Neuronal stem cell (in vitro differentiated cells): ENCODE measurements at places on chromosomes 7 and 10.

GRCh38 chr10:78299851-78300468 is 266.3 kb downstream of the RPS24 start:
- DNase-seq, result no peak

DNA sequence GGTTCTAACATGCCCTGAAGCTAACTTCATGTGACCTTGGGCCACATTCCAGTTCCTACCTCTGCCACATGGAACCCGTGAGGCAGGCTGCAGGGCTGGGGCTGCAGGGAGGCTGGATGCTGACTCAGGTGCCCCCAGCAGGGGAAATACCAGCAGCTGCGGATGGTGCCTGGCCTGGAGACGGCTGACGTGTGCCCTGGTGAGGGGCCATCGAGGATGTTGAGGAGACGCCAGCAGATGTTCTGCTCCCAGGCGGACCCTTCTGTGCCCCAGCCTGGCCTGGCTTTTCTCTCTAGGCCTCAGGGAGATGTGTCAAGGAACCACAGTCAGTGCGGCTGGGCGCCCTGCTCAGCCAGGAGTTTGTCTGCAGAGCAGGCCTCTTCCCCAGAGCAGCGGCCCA is 8.8 kb downstream of the BAG3 start:
- no peak for DNase-seq

DNA sequence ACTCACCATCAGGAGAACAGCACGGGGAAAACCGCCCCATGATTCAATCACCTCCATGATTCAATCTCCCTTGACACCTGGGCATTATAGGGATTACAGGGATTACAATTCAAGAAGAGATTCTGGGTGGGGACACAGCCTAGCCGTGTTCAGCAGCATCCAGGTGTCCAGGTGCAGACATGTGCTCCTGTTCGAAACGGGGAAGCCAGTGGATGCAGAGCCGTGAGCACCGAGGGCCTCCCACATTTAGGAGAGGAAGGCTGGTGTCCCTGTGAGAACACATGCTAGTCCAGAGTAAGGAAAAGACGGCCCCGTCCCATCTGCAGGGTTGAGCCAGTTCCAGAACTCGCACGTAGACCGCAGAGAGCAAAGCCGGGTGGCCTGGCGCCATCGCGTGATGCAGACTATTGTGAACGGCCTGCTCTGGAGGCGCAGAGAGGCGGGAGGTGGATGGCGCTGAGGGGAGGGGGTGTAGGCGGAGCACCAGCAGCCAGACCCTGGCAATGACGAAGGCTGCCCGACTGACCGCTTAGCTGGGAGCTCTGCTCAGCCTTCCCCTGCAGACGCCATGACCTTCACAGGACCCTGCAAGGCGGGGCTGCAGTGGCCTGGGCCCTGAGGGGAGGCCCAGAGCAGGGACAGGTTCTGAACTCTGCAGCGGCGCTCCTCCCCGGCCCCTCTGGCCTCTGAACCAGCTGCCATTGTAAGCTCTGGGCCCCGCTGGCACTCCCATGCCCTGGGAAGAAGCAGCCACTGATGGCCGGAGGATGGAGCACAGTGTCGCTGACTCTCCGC is 141.6 kb upstream of the TCERG1L start:
- DNase-seq, result peak; percentile 58

DNA sequence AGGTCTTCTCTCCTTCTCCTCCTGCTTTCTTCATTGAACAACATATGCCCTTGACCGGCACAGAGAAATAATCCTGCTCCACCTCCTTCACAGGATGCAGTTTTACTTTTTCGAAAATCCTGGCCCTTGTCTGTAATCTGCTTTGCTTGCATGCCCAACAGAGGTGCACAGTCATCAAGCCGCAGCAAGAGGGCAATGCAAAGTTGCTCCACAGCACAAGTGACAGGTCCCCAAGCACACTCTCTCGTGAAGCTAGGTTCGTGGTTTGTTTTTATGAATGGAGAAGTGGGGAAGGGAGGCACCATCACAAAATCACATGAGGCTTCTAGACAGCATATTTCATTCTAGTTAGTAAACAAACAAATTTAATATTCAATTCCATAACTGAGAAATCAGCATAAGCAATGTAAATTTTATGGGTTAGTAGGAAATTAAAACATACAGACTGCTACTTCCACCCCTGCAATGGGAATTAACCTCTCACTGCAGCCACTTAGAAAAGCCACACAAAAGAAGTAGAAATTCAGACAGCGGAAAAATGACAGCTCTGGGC is 178.8 kb downstream of the TPK1 start:
- peak; percentile 5 for DNase-seq

DNA sequence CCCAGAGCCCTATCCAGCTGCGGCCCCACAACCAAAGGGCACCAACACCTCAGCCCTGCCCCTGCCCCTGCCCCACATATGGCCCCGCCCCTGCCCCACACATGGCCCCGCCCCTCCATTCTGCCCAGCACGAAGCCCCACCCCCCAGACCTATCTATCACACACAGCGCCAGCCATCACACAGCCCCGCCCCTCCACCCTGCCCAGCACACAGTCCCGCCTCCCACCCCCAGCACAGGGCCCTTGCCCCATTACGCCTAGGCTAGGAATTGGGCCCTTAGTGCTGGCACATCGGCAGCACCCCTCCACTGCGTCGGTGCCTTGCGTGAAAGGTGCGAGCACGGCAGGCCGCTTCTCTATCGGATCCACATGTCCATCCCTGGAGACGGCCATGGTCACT is 126.8 kb downstream of the MAD1L1 start:
- DNase-seq, result no peak

GRCh38 chr10:46520941-46521340 is 35.5 kb downstream of the GPRIN2 start:
- no peak for DNase-seq

DNA sequence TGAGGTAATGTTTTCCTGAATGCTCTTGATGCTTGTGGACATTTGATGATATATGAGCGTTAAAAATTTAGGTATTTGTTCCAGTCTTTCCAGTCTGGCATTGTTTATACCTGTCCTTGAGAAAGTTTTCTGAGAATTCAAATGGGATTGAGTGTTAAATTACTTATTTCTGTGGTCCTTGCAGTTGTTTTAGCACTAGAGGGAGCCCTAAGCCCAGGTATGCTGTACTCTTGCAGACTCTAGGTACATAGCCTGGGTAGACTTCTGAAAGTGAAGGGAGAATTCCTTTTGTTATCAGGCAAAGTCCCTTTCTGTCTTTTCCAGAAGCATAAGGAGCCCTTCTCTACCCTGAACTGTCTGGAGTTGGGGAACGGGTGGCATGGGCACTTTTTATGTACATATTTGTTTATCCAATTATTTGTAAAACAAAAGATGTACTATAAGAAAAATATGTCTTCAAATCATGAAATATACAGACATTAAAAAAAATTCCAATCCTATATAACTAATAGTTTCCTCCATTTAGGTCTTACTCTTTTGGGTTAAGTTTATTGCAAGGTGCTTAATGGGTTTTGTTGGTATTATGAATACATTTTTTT is 262.1 kb downstream of the ATRNL1 start:
- peak; percentile 65 for DNase-seq

DNA sequence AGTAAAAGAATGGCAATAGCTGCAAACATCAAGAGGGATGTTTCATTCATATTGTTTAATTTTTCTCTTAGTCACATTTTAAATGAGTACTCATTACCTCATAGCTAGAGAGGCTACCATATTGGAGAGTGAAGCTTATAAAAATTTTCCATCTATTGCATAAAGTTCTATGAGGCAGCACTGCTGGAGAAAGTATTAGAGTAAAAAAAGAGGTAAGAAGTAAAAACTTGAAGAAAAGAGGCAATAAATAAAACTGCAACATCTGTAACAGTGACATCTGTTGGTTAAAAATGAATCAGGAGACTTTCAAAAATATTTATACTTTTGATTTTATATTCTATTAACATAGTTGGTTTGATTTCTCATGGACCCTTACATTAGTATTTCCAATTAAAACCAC is 284.5 kb upstream of the SEMA3D start:
- no peak for DNase-seq
